ENCODE measurements at places on chromosomes 1 and 21.
A peak's percentile ranks its signal among the peaks of the same experiment; 100 is the strongest.

- peak; percentile 21 for DNase-seq
Observed at GRCh38 chr1:41394959-41395956, 34.0 kb downstream of the FOXO6 start.

DNA sequence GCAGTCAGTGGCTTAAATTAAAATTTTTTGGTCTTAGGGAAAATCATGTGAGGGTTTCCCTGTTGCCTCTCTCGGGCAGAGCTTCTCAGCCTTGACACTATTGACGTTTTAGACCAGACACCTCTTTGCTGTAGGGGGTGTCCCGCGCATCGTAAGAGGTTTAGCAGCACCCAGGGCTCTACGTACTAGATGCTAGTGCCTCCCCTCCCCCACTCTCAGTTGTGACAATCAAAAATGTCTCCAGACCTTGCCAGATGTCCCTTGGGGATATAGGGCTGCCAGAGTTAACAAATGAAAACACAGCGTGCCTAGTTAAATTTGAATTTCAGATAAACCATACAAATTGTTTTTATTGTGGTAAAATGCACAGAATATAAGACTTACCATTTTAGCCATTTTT, 293.3 kb downstream of the DISC1 start:
- no peak for DNase-seq

DNA sequence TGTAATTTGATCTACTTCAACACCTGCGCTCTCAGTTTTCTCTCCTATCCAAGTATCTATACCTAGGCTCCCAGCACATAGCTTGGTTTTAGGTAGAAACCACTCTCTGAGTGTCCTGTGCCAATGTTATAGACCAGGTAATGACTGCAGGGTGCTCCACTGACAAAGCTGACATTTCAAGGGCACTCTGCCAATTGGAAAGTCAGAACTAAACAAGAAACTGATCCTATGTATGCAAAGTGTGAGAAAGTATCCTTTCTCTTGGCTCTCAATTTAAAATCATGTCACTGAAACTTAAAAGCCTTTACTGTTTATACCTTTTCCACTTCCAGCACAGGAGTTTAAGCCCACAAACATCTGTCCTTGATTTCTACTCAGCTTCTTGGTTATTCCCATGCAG, 45.0 kb upstream of the AIM2 start:
- DNase-seq = no peak

DNA sequence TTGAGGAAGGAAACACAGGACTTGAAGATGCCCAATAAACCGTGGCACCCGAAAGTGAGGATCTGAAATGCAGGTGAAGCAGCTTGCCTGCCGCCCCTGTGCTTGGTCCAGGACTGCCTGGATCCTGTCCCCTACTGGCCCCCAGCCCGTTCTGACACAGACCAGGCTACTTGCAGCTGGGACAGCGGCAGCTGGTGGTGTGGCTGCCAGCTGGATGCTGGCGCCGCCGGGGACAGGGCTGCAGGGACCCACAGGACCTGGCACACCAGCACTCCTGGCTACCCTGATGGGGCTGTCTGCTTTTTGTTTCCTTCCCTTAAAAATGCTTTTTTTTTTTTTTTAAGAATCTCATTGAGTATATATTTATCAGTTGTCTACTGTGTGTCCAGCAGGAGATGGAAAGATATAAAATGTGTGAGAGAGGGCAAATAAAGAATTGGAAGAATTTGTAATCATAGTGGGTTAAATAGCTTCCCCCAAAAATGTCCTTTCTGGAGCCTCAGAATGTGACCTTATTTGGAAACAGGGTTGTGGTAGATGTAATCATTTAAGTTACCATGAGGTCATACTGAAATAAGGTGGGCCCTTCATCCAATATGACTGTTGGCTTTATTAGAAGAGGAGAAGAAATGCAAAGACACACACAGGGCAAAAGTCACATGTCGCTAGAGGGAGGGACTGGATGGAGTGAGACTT, 165.6 kb downstream of the DSCAM start:
- no peak for DNase-seq

DNA sequence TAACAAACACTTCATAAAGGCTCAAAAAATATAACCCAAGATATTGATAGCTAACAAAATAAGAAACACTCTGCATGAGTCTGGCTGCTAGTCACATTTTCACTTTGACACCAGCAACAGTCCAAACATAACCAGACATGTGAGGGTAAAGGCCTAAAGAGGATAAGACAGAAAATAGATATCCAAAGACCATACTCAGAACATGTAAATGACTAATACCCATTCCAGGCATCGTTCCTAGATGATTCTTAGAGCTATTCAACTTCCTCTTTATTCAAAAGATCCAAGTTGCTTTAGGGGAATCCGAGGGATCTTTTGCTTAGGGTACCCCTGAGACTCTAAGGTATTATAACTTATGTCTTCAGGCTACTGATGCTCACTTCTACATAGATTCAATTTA, 5.1 kb downstream of the COL24A1 start:
- DNase-seq = no peak

- no peak for DNase-seq
Observed at GRCh38 chr1:184164536-184164935, 113.0 kb downstream of the TSEN15 start.

DNA sequence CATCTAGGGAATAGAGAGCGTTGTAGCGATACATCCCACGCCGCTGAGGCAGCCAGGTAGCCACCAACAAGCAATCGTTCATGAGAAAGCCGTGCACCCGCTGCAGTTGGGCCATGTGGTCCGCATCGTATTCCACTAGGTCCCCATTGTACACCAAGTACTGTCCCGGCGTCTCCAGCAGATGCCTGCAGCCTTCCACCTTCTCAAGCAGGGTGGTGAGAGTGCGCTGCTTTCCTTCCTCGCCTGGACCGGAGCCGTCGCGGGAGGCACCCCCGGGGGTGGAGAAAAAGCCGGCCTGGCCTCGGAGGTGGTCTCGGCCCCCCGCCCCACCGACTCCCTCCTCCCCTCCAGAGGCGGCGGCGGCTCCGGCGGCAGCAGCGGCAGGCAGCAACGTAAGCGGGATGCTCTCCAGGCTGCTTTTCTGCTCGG, 595 bp downstream of the EXOC8 start:
- peak; percentile 9 for DNase-seq

- DNase-seq = no peak
Observed at GRCh38 chr1:82788660-82789059, 987.9 kb downstream of the ADGRL2 start.

DNA sequence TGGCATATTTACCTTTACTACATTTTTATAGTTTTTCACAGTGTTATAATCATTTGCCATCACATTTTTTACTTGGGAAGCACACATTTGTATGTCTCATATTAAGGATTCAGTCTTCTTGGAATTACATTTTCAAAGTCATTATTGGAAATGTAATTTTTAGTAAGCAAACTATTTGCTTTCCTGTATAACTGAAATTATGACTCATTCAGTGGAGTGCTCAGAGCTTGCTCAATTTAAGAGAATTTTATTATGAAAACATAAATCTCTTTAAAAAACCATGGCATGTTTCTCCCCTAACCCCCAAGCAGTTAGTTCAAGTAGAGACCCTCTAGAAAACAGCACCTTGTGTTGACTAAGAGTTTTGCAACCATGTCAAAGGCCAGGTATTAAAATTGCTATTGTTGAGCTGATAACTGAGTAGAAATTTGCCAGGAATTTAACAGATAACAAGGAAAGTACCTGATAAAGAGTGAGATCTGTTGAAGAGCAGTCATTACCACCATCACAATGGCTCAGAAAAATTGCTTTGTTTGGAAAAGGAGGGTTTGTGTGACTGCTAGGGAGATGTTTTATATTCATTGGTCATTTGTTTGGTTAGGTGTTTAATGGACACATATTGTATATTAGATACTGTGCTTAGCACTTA, 105.9 kb downstream of the KCNK2 start:
- no peak for DNase-seq

- DNase-seq = no peak
Observed at GRCh38 chr1:88883156-88883555, 8.2 kb downstream of the GTF2B start.

GRCh38 chr21:16811011-16811410, 701.8 kb upstream of the CXADR start:
- DNase-seq = no peak

- no peak for DNase-seq
Observed at GRCh38 chr1:119209596-119210295, 69.3 kb upstream of the WARS2 start.

DNA sequence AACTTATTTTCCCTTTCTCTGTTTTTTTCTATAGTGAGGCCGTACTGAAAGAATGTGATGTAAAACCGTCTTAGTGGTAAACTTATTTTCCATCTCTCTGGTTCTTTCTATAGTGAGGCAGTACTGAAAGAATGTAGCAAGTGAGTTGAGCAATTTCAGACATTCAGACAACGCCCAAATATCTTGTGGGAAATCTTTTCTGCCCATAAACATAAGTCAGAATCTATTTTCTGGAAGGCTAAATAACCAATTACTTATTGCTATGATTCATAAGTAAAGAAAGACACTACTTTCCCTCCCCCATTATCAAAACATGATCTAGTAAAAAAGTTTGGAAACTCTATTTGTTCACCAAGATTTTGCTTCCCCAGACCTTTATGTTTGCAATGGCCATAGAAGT, 18.8 kb upstream of the SCCPDH start:
- peak; percentile 91 for DNase-seq

- peak; percentile 45 for DNase-seq
Observed at GRCh38 chr1:34924759-34925555, 4.5 kb downstream of the DLGAP3 start.

DNA sequence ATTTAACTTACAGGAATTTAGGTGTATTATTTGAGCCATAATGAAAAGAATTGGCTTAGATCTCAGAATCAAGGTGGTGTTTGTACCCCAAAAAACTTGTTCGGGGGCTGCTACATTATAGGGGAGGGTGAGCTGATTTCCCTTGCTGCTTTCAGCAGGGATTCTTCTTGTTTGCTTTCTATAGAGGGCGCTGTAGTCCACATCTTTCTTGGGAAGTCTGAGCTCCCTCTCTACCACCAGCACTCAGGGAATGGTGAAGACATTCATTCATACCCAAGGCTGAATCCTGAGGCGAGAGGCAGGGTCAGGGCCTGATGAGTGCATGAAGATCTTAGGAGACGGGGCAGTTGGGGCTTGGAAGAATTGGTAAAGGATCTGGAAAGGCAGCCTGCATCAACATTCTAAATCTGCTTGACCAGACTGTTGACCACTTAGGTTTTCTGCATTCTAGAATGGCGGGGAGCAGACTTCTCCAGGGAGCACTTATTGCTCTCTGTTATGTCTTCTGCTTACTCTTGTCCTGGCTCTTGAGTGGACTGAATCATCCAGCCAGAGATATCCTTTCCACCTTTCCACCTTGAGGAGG, 18.9 kb downstream of the SPATA46 start:
- DNase-seq = peak; percentile 33

DNA sequence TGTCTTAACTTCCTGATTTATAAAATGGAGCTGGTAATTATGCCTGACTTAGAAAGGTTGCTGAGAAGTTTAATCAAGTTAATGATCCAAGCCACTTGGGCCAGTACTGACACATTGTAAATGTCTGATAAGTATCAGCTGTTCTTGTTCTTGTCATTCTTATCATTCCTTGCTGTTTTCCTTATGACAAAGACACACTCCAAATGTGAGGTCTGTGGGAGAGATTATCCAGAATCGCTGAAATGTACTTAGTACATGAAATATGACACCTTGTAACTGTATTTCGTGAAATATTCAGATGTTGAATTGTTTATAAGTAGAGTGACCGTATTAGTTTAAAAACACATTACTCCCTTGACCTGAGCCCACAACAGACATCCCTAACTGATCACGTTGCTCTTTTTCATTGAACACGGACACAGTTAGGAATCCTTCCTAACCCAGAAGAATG, 6.1 kb downstream of the AADACL4 start:
- DNase-seq = no peak

DNA sequence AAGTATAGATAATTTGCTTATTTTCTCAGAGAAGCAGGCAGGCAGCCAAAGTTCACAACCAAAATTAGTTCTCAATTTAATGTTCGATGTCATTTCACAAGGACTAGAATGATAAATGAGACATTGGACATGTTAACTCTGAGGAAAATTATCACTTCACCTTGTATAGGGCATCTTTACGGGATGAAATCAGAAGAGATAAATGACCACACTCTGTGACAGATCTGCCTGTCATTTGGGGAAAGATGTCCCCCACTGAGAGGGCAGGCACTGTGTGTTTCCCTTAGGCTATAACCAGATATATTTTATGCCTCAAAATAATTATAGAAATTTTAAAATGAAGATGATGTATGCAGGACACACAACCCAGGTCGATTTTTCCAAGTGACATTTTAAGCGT, 642.9 kb downstream of the BRINP3 start:
- DNase-seq = no peak

- DNase-seq = no peak
Observed at GRCh38 chr1:232421143-232421796, 208.7 kb downstream of the SIPA1L2 start.

DNA sequence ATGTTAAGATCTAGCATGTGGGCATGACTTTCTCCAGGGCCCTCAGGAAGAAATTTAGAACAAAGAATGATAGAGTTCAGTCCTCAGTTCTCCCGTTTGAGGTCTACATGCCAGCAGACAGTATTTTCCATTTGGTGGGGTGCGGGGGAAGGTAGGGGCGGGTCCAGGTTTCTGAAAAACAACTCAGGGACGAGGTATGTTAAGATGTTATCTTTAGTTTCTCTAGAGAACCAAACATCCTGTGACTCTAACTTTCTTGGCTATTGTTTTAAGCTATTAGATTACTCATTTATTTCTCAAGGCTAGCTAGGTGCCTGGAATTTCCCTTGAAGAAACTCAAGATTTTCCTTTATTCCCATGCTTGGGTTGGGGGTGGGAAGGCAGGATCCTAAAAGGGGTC, 42.3 kb upstream of the SYT14 start:
- peak; percentile 96 for DNase-seq

DNA sequence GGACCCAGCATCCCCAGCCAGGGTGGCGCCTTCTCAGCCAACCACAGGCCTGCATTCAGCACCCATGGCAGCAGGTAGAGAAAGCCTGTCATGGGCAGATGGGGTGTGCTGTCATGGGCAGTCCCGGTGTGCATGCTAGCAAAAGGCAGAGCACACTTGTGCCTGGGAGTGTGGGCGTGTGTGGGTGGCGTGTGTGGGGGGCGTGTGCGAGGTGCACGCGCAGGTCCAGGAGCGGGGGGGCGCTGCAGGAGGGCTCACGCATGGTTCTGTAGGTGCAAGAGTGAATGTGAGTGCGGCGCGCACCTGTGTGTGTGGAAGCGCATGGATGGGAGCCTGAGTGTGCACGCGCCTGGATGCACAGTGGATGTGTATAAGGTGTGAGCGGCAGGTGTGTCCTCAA, 137.2 kb downstream of the CASZ1 start:
- DNase-seq = no peak

DNA sequence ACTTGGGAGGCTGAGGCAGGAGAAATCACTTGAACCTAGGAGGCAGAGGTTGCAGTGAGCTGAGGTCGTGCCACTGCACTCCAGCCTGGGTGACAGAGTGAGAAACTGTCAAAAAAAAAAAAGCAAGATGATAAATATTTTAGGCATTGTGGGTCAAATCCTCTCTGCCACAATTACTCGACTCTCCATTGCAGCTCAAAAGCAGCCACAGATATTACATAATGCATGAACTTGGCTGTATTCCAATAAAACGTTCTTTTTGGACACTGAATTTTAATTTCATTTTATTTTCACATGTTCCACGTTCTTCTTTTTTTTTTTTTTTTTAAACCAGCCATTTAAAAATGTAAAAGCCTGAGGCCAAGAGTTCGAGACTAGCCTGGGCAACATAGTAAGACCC, 69.4 kb downstream of the TCP10L start:
- no peak for DNase-seq
